ENCODE measurements at places on chromosomes 2 and 18. TPM values are rescaled to one million over a fixed set of nuclear protein-coding genes. Genes with fewer than 3 reads are reported as not detected.

Gene OSBPL1A
- 57.3 TPM for total RNA-seq

Gene ABCB11
- total RNA-seq, result 0.09 TPM

Gene OTOF
- 0.29 TPM for total RNA-seq

Gene SUCLG1
- total RNA-seq, result 45.4 TPM

Gene AQP12B
- total RNA-seq, result not detected

Gene MC5R
- not detected for total RNA-seq

DNA sequence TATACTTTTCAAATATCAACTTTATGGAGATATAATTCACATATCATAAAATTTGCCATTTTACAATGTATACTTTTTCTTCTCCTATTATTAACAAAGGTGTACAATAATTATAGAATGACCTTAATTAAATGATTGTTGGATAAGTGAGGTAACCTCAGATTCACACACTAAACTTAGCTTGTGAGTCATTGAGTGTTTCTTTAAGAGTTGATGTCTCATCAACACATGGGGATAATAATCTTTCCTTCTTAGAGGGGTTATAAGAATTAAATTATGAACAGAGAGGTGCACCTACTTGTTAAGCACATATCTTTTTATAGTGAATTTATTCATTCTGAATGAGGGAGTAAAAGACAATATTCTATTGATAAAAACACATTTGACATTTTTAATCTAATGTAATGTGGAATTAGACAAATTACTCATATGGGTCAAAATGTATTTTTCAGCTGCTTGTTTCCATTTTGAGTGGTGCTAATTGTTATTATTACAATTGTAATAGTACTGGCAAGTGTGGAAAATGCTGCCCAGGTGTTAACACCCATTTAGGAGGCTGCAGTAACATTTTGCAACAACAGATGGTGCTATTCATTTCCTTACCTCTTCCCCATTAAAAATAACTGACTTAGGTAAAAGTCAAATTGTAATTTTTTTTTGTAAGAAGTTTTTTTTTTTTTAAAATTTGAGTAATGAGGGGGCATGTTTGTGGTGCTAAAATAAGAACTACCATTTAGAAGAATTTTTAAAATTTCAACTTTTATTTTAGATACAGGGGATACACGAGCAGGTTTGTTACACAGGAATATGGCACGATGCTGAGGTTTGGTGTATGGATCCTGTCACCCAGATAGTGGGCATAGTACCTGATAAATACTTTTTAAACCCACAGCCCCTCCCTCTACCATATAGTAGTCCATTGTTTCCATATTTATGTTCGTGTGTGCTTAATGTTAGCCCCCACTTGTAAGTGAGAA, 32.1 kb upstream of the DYNAP start:
- DNase-seq, result no peak

DNA sequence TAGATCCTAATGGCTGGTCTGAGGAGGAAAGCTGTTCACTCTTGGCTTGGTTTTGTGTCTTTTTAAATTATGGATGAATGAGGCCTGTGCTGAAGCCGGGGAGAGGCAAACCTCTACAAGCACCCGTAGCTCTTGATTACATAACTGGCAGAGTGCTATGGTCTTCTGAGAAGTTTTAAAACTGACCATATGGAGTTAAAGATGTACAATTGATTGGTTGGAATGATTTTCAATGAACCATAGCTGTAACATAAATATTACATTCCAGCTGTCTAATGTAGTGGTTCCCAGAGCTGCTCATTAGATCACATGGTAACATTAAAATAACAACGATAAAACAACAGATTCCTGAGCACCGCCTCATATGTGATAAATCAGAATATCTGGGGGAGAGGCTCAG, 71.1 kb upstream of the MAP4K3 start:
- DNase-seq, result no peak

- DNase-seq, result no peak
Observed at GRCh38 chr2:40105593-40105992, 326.5 kb upstream of the THUMPD2 start.

GRCh38 chr2:43389581-43390466, 163.4 kb upstream of the ZFP36L2 start:
- DNase-seq, result no peak

DNA sequence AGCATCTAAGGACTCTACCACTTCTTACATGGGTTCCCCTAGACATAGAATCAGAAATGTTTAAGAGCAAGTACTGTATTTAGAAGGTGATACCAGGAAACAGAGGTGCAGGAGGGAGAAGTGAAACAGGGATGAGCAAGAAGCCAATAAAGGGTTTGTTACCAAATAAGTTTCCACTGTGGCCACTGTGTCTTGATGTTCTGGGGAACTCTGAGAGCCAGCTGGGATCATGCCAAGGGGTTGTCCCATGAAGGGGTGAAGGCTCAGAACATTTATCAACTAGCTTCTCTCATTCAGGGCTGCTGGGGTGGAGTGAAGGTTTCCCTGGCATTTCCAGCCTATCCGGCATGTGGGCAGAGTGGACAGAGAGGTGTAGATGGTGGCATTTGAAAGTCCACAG, 147.1 kb upstream of the SH3BP4 start:
- DNase-seq, result no peak

DNA sequence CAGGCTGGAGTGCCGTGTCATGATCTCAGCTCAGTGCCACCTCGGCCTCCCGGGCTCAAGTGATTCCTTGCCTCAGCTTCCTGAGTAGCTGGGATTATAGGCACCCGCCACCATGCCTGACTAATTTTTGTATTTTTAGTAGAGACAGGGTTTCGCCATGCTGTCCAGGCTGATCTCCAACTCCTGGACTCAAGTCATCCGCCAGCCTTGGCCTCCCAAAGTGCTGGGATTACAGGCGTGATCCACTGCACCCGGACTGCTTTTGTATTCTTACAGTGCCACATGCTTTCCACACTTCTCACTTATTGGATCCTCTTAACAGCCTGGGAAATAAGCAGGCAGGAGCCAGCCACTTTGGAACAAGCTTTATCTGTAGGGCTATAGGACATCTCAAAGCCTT, 25.3 kb upstream of the BCL2L11 start:
- DNase-seq, result no peak

DNA sequence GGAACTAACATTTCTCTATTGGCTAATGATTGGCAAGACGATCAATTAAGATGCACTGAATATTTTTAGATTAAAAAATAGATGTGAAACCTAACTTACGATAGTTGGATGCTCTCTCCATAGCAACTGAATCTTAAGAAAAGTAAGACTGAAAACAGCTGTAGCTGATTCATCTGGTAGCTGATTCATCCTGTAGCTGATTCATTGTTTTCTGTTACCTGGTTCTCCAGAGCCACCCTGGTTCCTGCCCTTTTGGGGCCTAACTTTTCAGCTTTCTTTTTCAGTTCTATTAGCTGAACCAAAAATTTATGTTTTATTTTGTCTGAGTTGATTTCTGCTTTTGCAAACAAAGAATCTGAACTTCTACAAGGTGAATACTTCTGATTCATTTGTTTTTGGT, 22.7 kb upstream of the SPR start:
- DNase-seq, result no peak

- DNase-seq, result no peak
Observed at GRCh38 chr2:30225131-30225762, 6.1 kb upstream of the LBH start.

GRCh38 chr2:18788592-18788991, 199.2 kb upstream of the NT5C1B start:
- DNase-seq, result no peak

DNA sequence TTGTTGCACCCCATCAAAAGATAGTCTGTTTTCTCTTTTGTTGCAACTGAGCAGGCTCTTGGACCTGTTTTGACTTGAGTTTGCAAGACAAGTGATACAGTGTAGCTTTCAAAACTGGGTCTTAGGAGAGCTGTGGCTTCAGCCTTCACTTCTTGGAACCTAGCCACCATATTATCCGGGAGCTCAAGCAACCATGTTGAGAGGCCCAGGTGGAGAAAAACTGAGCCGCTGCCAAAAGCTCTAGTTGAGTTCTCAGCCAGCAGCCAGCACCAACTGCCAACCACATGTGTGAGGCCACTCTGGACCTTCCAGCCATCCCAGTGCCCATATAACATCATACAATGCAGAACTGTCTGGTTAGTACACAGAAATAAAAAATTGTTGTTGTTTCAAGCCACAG, 5.4 kb downstream of the CACNB4 start:
- no peak for DNase-seq

DNA sequence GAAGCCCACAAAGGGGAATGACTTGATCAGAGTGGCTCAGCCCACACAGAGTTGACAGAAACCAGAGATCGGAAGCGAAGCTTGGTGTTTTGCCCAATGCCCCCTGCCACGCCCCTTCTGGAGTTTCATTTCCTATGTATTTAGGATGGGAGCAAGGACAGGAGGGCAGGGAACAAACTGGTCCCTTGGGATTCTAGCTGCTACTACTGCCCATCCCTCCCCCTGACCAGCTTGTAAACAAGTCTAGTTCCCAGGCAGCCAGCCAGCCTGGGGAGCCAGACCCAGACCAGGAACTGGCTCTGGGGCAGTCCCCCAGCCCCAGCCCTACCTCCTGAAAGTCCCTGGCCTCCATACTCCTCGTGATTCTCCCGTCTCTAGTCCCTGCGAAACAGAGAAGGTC, 8.3 kb downstream of the WNT6 start:
- no peak for DNase-seq

DNA sequence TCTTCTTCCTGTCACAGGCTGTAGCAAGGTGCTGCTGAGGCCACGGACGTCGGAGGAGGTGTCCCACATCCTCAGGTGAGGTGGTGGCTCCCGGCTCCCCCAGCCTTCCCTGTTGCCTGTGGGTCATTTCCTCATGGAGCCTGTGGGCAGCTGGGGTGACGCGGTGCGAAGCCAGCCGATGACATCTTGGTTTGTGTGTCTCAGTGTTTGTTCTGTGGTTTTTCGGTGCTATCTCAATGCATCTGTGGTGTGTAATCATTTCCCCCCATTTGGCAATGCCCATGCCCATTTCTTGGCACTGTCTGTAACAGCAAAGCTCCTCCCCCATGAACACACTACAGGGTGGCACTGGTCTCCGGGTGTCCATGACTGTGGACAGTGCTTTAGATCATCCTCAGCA, 6.6 kb downstream of the D2HGDH start:
- DNase-seq, result no peak

Data from posterior vena cava (tissue), 2 donors.